Spinal cord (tissue), 10 donors: ENCODE measurements at places on chromosomes 11 and 22. TPM values are rescaled to one million over a fixed set of nuclear protein-coding genes. Genes with fewer than 3 reads are reported as not detected.

DNA sequence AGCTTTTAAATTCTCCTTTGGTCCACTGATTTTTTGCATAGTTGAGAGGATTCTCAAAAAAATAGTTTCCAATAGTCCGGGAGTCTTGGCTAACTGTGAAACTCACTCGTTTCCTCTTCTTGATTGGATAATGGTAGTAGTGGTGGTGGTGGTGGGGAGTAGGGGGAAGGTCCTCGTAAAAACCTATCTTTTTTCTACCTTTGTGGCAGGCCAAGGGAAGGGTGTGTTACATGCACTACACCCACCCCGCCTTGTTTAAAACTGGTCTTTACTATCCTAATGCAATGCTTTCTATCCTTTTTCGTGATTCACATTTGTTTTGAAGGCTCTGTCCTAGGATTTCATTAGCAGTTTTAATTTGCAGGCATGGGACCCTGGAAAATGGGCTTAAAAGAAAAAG lies 4.8 kb downstream of the TEAD1 start:
- H3K27ac ChIP-seq, result peak overlapping the region; percentile 69
- no peak for DNase-seq
- peaks cover 14% of the 10 kb centered on the region for H3K4me1 ChIP-seq
- no peak overlapping the region for H3K4me3 ChIP-seq

The SYT7 gene
- 9.8 TPM for total RNA-seq

- no peak overlapping the region for H3K27ac ChIP-seq
- no peak for DNase-seq
- no peak overlapping the region for H3K4me3 ChIP-seq
- peaks cover 20% of the 10 kb centered on the region for H3K4me1 ChIP-seq
- no peaks in the 10 kb centered on the region for H3K36me3 ChIP-seq
These were observed 5.9 kb downstream of the SLC17A6 start for GRCh38 chr11:22344081-22344480.

DNA sequence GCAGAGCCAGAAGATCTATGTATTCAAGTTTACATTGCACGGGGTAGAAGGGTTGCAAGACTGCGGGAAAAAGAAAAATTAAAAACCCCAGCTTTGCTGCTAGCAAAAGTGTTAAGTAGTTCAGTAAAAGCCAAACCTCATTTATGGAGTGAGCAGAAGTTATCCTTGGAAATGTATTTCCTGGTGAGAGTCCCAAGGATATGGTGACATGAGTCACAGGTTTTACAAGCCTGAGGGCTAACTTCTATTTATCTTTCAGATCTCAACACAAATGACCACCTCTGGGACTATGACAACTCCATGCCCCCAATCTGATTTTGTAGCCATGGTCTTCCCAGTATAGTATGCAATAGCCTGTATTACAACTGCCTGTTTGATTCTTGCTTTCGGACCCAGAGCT lies 26.1 kb downstream of the ABTB2 start:
- no peak for DNase-seq
- H3K27me3 ChIP-seq, result no peaks in the 10 kb centered on the region
- H3K4me1 ChIP-seq, result peaks cover 23% of the 10 kb centered on the region
- H3K4me3 ChIP-seq, result no peak overlapping the region
- no peaks in the 10 kb centered on the region for H3K36me3 ChIP-seq

- no peaks in the 10 kb centered on the region for H3K27me3 ChIP-seq
- peaks cover 22% of the 10 kb centered on the region for H3K4me1 ChIP-seq
- H3K4me3 ChIP-seq, result no peak overlapping the region
- peaks cover 80% of the 10 kb centered on the region for H3K36me3 ChIP-seq
These were observed 4.4 kb downstream of the RCE1 start for GRCh38 chr11:66847461-66848232.

GRCh38 chr11:17314232-17314547 lies 37.4 kb upstream of the NCR3LG1 start:
- H3K4me3 ChIP-seq, result no peak overlapping the region
- H3K27ac ChIP-seq, result no peak overlapping the region
- H3K4me1 ChIP-seq, result no peaks in the 10 kb centered on the region
- no peak for DNase-seq
- H3K27me3 ChIP-seq, result no peaks in the 10 kb centered on the region

DNA sequence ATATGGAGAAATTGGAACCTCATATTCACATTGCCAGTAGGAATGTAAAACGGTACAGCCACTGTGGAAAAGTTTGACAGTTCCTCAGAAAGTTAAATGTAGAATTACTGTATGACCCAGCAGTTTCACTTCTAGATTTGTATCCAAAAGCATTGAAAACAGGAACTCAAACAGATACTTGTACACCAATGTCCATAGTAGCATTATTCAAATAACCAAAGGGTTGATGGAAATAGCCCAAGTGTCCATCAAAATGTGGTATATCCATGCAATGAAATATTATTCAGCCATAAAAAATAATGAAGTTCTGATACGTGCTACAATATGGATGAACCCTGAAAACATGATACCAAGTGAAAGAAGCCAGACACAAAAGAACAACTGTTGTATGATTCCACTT lies 17.8 kb downstream of the PRRG4 start:
- H3K4me3 ChIP-seq, result no peak overlapping the region
- H3K36me3 ChIP-seq, result no peaks in the 10 kb centered on the region
- H3K27me3 ChIP-seq, result no peaks in the 10 kb centered on the region
- H3K27ac ChIP-seq, result no peak overlapping the region

DNA sequence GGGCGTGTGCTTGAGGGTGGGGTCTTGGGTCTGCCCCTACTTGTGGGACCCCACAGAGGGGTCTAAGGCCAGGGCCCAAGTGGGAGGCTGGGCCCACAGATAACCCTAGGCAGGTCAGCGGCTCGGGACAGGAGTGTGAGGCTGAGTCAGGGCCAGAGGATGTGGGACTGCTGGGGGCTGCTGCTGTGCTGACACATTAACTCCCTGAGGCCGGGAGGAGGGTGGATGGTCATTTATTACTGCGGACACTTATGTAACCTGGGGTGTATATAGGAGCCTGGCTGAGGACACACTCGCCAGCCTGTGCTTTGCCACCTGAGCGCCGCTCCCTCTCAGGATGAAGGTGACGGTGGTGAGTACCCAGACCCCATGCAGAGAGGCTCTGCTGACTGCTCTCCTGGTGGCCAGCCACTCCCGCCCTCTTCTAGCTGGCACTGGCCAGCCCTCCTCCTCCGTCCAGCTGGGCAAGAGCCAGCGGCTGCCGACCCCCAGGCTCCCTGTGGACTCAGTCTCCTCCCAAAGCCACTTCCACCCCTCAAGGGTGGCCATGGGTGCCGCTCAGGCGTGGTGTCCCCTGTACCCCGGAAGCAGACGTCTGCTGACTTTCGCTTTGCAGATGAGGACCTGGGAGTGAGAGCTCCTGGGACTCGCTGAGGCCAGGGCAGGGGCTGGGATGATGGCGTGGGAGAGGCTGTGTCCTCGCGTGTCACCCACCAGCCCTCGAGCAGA lies at the start of gene MIOX:
TSS of gene MIOX (plus strand) at position 299 of the 729 bp plus-strand sequence. CDS start at position 338, 39 bp downstream.
- H3K27ac ChIP-seq, result no peak within 1 kb of the TSS
- H3K36me3 ChIP-seq, result no peaks in the 10 kb centered on the region
- DNase-seq, result no peak
- peaks cover 10% of the 10 kb centered on the region for H3K4me1 ChIP-seq
- no peak within 1 kb of the TSS for H3K4me3 ChIP-seq

The CCDC86 gene
- total RNA-seq, result 6.5 TPM

The GRAMD1B gene
- 28.7 TPM for total RNA-seq

- no peaks in the 10 kb centered on the region for H3K27me3 ChIP-seq
- no peak for DNase-seq
- H3K27ac ChIP-seq, result no peak overlapping the region
- peaks cover 7% of the 10 kb centered on the region for H3K36me3 ChIP-seq
These were observed 2.4 kb downstream of the CSDC2 start for GRCh38 chr22:41563051-41563711.

- no peak overlapping the region for H3K4me3 ChIP-seq
- no peaks in the 10 kb centered on the region for H3K4me1 ChIP-seq
- DNase-seq, result peak; percentile 19
These were observed 53.0 kb downstream of the CTSC start for GRCh38 chr11:88284336-88285050.

DNA sequence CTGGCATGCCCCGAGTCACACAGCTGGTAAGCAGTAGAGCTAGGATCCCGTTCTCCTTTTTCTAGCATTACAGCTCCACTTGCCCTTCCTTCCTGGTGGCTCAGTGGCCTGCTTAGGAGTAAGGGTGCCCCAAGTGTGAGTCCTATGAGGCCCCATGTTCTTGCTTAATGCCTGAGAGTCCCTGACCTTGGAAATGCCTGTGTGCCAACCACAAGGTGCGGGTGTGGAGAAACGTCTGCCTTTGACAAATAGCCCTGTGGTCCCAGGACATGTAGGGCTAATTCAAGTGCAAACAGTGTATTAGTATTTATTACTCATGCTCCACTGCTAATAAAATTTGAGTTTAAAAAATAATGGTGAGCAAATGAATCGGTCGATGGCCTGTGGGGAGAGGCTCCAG lies 18.4 kb downstream of the GRIK4 start:
- no peak for DNase-seq
- H3K27me3 ChIP-seq, result no peaks in the 10 kb centered on the region
- no peak overlapping the region for H3K27ac ChIP-seq

DNA sequence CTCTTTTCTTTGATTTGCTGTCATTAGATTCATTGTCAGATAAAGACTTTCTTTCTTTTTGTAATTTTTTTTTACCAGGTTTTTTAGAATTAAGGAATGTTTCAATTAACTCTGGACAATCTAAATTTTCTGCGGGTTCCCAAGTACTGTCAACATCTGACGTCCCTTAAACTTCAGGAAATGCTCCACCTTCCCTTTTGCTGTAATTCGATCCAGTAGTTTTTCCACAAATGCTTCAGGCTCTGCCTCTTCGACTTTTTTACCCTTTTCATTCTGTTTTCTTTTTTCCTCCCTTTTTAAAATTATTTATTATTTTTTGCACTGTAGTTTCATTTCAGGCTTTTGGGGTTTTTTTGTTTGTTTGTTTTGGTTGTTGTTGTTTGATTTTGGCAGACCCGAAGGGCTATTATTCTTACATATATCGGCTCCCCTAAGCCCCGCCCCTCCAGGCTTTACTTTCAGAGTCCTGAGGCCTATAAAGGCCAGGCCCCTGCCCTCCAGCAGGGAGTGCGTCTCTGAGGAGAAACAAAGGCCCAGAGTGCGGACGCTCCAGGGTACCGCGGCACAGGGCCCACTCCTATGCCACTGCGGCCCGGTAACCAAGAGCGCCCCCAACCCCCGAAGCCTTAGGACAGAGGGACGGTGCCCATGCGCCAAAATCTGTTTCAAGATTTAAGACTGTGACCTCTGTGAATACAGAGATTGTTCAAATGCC lies 116.4 kb downstream of the TYR start:
- no peak overlapping the region for H3K27ac ChIP-seq
- DNase-seq, result no peak
- no peaks in the 10 kb centered on the region for H3K27me3 ChIP-seq
- H3K4me3 ChIP-seq, result peak overlapping the region; percentile 22
- H3K4me1 ChIP-seq, result peaks cover 4% of the 10 kb centered on the region
- H3K36me3 ChIP-seq, result no peaks in the 10 kb centered on the region

- no peaks in the 10 kb centered on the region for H3K4me1 ChIP-seq
- H3K27me3 ChIP-seq, result no peaks in the 10 kb centered on the region
- no peak overlapping the region for H3K4me3 ChIP-seq
These were observed 10.5 kb downstream of the UCP2 start for GRCh38 chr11:73972187-73972586.

DNA sequence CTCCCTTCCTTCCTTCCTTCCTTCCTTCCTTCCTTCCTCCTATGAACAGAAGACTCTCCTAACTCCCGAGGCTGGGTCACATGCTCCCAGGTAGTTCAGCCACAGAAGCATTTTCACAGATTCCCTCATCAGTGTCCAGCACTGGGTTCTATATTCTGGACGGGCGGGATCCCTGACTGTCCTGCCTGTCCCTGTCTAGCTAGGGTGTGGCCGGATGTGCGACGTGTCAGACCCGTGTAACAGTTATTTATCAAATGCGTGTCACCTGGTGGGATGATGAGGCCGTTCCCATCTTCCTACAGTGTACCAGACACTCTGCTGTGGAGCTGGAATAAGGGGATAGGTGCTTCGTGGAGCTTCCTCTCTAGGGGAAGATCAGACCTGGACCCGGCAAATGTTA lies 901.0 kb downstream of the BRD1 start:
- H3K27me3 ChIP-seq, result no peaks in the 10 kb centered on the region
- H3K4me3 ChIP-seq, result no peak overlapping the region
- no peaks in the 10 kb centered on the region for H3K36me3 ChIP-seq
- peaks cover 19% of the 10 kb centered on the region for H3K4me1 ChIP-seq
- DNase-seq, result no peak
- no peak overlapping the region for H3K27ac ChIP-seq

- H3K27me3 ChIP-seq, result no peaks in the 10 kb centered on the region
- no peak overlapping the region for H3K27ac ChIP-seq
- H3K4me3 ChIP-seq, result no peak overlapping the region
- H3K36me3 ChIP-seq, result no peaks in the 10 kb centered on the region
These were observed 36.4 kb downstream of the RTN4R start for GRCh38 chr22:20231514-20232236.

- no peak for DNase-seq
- no peaks in the 10 kb centered on the region for H3K4me1 ChIP-seq
- no peaks in the 10 kb centered on the region for H3K36me3 ChIP-seq
- H3K4me3 ChIP-seq, result no peak overlapping the region
These were observed 73.2 kb downstream of the RRM1 start for GRCh38 chr11:4167758-4168157.

DNA sequence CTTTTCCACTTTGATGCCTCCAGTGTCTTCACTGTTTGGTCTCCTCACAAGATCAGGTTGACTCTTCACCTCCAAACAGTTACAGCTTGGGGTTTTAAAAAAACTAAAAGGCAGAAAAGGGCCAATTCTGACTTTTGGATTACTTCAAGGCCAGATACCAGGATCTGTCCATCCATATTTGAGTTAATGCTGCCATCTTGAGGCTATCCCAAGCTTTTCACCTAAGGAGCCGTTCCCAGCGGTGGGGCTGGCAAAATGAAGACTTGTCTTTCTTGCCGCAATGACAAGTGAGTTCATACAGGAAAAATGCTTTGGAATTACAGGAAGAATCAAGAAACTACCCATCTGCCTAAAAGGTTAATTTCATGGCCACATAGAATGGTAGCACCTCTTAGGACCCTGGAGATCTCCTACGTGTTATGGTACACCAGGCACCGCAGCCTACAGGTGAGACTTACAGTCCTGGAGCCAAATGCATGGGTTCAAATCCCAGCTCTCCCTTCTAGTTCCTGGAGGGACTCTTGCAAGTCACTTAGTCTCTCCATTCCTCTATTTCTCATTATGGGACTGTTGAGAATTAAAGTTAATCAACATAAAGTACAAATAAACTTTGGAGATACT lies 6.0 kb upstream of the OR5B21 start:
- peak; percentile 43 for DNase-seq
- no peaks in the 10 kb centered on the region for H3K36me3 ChIP-seq
- H3K27me3 ChIP-seq, result no peaks in the 10 kb centered on the region

The RIC3 gene
- 56.1 TPM for total RNA-seq

- H3K27me3 ChIP-seq, result no peaks in the 10 kb centered on the region
- no peak for DNase-seq
- H3K27ac ChIP-seq, result no peak overlapping the region
- peaks cover 6% of the 10 kb centered on the region for H3K4me1 ChIP-seq
- H3K36me3 ChIP-seq, result no peaks in the 10 kb centered on the region
These were observed 1.3 kb upstream of the PAK1 start for GRCh38 chr11:77475206-77475605.

- H3K4me1 ChIP-seq, result no peaks in the 10 kb centered on the region
- H3K36me3 ChIP-seq, result no peaks in the 10 kb centered on the region
- no peaks in the 10 kb centered on the region for H3K27me3 ChIP-seq
These were observed 10.9 kb upstream of the HBE1 start for GRCh38 chr11:5280582-5281102.

The TECTA gene
- 2.7 TPM for total RNA-seq

GRCh38 chr11:62921201-62921572 lies at the start of gene CHRM1:
Gene CHRM1 (minus strand): TSS chr11:62921363. CDS start chr11:62911100, 10,263 bp downstream.
- H3K4me3 ChIP-seq, result peak within 1 kb of the TSS; percentile 26
- DNase-seq, result no peak
- H3K27me3 ChIP-seq, result peaks cover 43% of the 10 kb centered on the region
- H3K36me3 ChIP-seq, result no peaks in the 10 kb centered on the region
